ENCODE measurements at places on chromosomes 11 and 22.

GRCh38 chr11:45102361-45102809 lies 44.1 kb upstream of the PRDM11 start:
- DNase-seq: peak; percentile 16

- no peak for DNase-seq
Measured at GRCh38 chr11:123740787-123741158, 687 bp downstream of the ZNF202 start.

DNA sequence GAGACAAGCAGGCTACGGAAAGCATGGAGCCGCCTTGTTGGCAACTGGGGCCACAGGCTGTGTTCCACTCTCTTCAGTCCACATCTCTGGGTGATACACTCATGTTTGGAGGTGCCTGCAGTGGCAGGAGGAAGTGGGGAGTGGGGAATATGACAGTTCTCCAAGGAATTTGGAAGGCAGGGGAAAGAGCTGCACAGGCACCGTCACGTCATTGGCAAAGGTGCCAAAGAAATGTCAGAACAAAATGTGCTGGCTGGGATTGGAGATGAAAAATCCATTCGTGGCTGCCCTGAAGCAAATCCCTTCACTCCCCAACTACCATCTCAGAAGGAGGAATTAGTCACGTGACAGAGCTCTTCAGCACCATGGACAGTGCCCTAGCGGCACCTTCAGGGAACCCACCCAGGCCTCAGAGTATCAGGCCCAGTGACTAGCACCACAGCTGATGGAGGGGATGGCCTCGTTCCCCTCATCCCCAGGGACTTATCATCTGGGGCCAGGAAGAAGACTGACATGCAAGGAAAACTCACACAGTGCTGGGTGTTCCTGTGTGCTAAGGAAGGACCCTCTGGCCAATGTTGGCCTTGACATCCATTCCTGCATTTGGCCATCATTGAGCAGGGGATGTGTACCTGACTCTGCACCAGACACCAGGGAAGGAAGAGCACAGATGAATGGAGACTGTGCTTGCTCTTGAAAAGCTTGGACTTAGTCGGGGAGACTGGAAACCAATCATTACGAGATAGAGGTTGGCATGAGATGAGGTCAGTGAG lies 48.5 kb upstream of the PRDM11 start:
- peak; percentile 50 for DNase-seq

- DNase-seq: no peak
Measured at GRCh38 chr11:44725757-44726282, 942 bp upstream of the TSPAN18 start.

GRCh38 chr11:68115285-68115684 lies 5.9 kb downstream of the CHKA start:
- no peak for DNase-seq

DNA sequence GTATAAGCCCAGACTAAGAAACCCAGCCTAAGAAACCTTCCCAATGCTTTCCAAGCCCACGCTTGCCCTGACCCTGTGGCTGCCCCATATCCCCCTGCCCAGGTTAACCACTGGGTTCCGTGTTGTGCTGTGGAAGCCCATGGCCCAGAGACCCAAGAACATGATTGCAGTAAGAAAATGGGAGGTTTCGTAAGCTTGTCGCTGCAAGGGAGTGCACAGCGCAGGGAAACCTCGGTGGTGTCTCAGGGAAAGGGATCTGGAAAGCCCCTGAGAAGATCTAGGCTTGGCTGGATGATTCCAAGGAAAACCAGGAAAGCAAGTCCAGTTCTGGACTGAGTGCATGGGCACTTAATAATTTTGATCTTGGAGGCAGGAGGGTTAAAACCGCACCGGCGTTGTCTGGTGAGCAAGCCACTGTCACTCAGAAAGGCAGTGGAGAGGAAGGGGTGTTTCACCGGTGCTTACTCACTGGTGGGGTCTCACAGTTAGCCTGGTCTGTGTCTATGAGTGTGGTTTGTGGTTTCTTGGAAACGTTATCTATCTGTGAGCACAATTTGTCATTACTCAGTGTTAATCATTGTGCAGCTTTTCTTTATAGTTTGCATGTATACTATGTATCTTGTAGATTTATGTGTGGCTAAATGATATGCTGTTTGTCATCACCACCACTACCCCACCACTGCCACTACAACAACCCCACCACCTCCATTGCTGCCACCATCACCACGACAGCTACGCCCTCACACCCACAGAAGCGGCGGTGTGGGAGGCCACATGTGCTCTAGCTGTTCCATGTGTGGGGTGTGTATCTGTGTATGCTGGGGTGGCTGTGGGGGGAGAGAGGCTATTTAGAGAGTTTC lies 53.3 kb upstream of the PRDM11 start:
- DNase-seq: peak; percentile 32

GRCh38 chr11:62911137-62912130 lies 9.7 kb downstream of the CHRM1 start:
- no peak for DNase-seq

DNA sequence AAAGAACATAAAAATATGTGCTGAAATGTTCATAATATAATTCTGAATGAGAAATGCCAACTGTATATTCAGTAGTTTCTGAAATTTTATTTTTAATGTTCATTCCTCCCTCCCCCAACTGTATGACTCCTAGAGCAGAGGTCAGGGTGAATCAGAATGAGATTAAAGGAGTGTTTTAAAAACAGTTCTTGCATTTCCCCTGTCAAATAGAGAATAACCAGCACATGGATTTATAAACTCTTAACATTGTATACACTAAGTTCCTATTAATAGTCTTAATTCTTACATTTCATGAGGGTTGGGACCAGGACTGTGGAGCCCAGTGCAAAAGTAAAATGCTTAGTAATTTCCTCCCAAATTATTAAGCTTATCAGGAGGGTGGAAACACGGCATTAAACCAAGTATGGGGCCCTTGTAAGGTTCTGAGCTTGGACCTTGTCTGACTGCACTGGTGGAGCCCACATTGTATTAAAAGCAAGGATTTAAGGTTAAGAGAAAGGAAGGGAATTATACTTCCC lies 474.6 kb upstream of the RAG2 start:
- DNase-seq: no peak

DNA sequence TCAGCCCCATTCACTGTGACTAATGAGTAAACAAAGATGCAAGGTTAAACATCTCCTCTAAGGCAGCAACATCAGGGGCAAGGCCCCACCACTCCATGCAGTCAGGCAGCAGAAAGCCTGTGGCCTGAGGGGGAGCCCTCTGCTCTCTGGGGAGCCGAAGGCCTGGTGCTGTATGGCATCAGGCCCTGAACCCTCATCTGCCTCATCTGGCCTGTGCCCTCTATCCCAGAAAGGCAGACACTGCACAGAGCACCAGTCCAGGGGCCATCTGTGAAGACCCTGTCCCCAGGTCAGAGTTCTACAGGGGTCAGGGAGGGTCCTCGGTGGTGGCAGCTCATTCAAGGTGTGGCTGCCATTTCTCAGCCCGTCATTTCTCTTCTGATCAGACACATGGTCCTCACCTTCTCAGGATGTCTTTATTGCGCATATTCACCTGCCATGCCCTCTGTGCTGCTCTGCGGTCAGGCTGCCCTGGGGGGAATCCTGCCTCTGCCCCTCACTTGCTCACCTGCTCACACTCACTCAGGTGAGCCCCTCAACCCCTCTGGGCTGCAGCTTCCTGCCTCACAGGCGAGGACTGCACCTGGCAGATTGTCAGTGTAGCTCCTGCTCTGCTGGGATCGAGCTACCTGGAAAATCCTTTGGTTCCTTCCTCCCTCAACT lies 103.1 kb upstream of the PITPNB start:
- no peak for DNase-seq

DNA sequence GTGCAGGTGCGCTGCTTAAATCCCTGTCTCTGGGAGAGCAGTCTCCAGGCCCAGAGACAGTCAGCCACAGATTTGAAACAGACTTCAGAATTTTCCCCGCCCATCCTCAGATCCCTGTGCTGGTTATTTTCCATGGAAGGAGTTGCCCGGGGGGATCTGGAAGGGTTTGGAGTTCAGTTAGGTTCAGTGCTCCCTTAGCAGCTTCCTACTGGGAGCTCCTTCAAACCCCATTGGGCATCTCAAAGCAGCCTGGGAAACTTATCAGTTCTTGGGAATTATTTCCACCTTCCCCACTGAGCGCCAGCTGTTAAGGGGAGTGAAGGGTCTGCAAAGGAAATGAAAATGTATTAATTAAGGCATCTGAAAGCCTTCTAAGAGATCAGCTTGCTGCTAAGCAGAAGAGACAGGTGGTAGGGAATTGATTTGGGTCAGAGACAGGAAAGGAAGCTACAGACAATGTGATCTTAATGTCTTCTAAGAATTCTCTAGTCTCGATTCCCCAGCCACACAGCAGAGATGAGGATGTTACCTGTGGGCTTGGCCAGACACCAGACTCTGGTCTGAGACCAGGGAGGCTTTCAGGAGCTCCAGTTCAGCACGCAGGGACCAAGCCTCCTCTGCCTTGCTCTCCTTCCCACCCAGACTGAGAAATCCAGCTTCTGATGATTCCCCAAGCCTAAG lies 106.2 kb upstream of the TBCEL start:
- no peak for DNase-seq

DNA sequence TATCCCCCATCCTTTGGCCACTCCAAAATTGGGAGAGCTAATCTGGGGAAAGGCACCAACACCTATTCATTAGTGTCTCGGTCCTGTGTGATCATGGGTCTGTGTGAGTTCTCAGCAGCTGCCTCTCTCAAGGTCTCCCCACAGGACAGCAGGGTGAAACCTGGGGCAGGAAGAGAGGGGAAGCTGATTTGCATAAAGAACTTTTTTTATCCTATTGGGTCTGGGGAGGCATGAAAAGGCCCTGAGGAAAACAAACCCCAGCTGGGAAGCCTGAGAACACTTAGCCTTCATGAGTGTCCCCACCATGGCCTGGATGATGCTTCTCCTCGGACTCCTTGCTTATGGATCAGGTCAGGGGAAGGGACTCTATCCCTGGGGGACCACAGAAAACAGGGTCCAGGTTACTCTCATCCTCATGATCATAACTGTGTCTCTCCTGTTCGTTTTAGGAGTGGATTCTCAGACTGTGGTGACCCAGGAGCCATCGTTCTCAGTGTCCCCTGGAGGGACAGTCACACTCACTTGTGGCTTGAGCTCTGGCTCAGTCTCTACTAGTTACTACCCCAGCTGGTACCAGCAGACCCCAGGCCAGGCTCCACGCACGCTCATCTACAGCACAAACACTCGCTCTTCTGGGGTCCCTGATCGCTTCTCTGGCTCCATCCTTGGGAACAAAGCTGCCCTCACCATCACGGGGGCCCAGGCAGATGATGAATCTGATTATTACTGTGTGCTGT lies 116.0 kb upstream of the TOP3B start:
- DNase-seq: no peak

- DNase-seq: no peak
Measured at GRCh38 chr11:12478743-12479142, 101.4 kb downstream of the PARVA start.

- DNase-seq: no peak
Measured at GRCh38 chr22:38655519-38656255, 505 bp downstream of the FAM227A start.

DNA sequence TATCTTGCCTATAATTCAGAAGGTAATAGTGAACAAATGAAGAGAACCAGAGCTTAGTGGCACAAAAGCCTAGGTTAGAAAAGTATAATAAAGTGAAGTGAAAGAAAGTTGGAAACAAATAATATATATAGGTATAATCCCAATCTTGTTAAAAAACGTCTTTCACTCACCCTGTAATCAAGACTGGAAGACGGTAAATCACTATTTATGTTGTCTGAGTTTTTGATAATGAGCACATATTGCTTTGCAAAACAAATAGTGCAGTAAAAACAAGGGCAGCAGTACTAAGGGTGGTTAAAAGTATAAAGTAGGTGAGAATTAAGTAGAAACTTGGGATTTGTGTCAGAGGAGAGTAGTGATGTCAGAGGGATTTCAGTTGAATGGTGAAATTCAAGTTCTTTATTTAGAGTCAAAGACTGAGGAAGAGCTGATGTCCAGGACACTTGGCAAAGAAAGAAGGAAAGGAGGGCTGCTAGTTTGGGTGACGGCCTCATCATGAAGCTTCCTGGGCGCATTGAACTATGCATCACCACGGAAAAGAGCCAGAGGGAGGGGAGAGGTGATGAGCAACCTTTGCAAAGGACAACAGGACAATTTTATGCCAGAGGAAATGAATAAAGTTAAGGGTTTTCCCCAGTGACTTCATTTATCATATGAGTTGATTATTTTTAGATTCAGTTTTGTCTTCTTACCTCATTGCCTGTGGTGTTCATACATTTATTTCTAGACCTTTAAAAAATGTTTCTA lies 11.4 kb downstream of the NCAM1 start:
- no peak for DNase-seq

GRCh38 chr11:72574548-72575460 lies 99.4 kb downstream of the PDE2A start:
- no peak for DNase-seq

DNA sequence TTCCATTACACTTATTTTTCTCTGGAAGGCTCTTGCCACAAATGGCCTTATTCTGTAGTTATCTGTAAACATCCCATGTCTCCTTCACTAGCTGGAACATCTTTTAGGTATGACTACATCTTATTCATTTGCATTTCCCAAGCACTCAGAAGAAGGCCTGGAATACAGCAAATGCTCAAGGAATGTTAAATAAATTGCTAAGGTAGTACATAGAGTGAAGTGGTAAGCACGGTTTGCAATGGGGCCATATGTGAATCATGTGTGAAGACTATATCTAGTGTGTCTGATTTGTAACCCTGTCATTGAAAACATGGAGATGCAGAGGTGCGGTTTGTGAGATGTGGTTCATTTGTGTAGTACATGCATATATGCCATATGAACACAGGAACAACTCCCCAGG lies 33.5 kb downstream of the GDPD4 start:
- no peak for DNase-seq

Measured in stimulated activated CD4-positive, alpha-beta T cell treated with anti-CD3 and anti-CD28 coated beads, Interleukin-2, amount 100 ng/mL, for 24 hours (primary cell).